ENCODE measurements at places on chromosomes 4 and X. TPM values are rescaled to one million over a fixed set of nuclear protein-coding genes. Genes with fewer than 3 reads are reported as not detected.

DNA sequence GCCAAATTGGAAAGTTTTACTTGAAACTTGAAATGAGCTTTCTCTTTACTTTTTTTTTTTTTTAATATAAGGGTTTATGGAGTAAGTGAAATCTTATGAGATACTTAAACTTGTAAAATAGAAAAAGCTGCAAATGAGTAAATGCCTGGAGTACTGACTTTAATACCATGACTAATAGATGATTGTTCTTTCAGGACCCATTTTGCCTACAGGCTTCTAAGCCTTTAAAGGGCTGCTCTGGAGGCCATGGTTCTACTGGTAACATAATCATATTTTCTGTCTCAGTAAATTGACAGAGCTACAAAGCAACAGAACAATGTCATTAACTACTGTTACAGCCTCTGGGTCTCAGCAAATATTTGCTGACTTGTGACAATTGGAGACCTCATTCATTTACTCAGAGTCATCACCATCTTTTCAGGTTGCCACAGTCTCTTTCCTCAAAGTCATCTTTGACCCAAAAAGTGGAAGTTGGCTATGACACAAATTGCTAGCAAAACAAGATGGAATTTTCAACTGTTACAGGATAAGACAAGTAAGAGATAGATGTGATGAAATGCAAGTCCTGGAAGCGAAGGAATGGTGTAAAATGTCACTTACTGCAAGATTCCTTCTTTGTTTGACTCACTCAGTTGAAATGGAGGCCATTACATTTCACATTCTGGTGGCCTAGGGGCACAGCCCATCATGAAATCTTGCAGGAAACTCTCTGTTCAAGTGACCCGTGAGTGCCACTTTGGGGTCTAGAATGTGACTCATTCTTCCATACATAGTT is 132.7 kb downstream of the BTC start:
- DNase-seq = peak; percentile 35

GABRB1 gene
- 16.1 TPM for total RNA-seq

DNA sequence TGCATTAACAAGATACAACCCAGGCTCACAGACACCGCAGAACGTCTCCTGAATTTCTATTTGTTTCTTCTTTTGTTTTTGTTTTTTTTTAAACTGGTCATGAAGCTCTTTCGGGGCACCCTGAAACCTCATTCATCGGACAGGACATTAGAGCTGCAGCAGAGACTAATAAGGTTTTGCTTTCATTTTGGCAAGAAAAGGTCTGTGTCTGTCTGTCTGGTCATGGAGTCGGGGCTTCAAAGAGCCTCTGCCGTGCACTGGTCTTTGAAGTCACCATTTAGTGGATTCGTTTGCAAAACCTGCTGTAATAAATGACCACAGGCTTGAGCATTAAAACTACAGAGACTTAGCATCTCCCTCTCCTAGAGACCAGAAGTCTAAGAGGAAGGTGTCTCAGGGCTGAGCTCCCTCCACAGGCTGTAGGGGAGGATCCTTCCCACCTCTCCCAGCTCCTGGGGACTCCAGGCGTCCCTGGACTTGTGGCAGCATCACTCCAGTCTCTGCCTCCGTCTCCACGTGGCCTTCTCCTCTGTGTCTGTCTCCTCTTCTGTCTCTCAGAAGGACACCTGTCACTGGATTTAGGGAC is 247.5 kb downstream of the CRLF2 start:
- no peak for DNase-seq

DNA sequence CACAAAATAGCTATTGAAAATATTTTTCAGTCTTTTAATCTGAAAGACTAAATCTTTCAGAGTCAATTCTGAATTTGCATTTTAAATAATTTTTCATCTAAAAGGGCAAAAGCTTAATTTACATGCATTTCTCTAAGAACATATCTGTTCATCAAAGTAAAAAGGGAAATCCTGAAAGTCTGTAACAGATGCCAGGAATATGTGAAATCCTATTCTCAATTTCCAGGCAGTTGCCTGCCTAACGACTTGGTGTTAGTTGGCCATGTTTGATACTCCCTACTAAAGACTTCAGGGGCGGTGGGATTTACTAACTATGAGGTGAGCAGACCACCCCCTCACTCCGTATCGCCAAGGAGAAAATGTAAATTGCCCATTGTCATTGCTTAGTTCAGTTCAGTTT is 136.8 kb downstream of the KIT start:
- no peak for DNase-seq

DNA sequence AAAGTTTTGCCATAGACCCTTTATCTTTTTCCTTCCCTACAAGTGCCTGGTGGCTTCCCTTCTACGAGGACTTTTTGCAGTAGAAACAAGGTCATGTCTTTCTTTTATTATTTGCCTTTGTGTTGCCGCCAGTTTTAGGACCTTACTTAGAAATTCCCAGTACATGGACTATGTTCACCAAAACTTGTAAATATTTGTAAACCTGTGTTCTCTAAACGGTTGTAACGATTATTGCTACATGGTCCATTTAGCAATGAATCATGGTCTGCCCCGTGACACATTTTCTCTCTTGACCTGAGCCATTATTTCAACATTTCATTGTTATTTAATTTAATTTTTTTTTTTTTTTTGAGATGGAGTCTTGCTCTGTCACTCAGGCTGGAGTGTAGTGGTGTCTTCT is 110.7 kb downstream of the MFAP3L start:
- DNase-seq = no peak

GRCh38 chr4:184423003-184423686 is 51.2 kb downstream of the IRF2 start:
- DNase-seq = no peak

NSUN7 gene
- total RNA-seq = not detected

All from IMR-90 (cell line).